Stimulated activated CD4-positive, alpha-beta T cell treated with anti-CD3 and anti-CD28 coated beads, Interleukin-15, amount 100 ng/mL, for 1 hour (primary cell): ENCODE measurements at places on chromosomes 2 and 18.

DNA sequence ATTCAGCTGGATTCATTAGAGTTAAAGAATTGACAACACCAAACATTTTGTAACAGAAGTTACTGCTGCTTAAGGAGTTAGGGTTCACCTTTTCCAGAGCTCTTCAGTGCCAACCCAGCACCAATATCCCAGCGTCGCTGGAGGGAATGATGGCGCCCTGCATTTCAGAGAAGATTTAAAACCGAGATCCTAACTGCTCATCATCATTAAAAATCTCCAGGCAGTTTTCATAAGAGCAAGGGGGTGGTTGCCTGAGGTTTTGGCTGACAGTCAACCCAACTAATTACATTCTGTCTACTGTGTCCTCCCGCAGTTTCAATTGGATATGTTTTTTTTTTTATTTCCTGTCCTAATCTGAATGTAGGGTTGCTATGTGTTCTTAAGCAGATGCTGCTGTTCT, 509.6 kb upstream of the TCF4 start:
- DNase-seq = no peak

DNA sequence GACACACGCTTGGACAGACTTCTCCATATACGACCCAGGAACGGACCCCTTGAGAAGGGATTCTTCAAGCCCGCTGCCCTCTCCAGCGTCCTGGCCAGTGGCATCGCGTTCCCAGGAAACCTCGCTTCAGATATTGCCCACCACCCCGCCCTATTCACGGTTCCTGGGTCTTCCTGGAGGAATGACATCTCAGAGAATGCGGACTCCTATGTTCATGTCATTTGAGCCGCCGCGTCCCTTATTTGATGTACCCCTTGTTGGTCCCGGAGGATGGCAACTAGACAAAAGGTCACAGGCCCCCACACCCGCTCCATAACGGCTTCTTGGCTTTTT, 588 bp upstream of the CCDC93 start:
- DNase-seq = no peak

- DNase-seq = no peak
These were observed 60.3 kb downstream of the ATIC start for GRCh38 chr2:215371915-215372897.

DNA sequence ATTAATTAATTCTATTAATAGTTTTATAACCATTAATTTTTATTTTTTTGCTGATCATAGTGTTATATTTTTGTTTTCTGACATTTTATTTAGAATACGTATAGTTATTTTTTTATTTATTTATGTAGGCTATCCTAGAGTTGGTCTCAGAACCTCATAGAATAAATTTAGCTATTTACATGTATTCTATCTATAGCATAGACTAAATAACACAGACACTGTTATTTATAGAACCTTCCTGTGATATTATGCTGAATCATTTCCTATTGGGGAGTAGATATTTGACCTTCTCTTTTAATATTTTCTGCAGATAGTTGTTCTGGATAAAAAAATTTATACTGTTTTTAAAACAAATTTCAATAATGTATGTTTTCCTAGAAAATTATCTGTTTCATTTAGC, 20.2 kb downstream of the ARHGEF33 start:
- DNase-seq = no peak

DNA sequence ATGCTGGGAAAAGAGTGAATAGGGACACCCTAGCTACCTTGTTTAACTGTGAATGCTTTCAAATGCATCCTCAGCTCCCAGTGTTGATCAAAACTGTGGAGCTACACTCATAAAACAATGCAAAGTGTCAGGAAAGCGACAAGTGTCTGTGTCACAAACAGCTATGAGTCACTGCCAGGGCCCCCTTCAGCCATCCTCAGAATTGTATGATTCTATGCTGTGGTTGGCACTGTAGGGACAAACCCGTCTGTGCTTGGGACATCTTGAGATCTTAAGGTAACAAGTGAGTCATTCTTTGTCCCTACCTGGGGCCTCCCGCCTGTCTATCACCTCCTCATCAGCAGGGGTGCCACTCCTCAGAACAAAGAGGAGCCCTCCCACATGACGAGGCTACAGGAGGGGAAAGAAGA, 42.4 kb downstream of the KLF7 start:
- DNase-seq = no peak

DNA sequence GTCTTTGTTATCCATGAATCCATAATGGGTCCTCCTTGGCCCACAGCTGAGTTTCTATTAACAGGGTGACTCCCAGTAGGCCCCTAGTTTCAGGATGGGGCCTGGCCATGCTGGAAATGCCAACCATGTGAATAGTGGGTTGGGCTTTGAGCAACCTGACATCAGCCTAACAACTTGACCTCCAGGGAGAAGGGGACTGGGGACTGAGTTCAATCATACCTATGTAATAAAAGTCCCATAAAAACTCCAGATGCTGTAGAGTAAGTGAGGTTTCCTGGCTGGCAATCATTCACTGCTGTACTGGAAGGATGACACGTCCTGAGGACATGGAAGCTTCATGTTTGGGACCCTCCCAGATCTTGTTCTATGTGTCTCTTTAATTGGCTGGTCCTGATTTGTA, 7.9 kb downstream of the REV1 start:
- no peak for DNase-seq
